ENCODE measurements at places on chromosomes 13 and 19.

DNA sequence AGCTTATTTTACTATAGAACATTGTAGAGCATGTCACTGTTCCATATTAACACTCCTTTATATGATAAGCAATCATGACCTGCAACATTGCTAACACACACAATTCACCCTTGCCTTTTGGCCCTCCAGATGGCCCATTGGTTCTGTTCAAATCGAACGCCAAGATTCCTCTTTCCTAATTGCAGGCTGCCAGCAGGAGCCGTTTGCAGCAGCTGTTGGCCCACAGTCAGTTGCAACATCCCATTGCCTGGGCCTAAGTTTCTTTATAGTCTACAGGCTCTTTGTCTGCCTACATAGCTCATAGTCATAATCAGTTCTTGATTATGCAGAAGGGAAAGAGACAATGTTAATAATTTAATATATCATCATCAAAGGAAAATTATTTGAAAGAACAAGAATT lies 37.6 kb downstream of the KCTD12 start:
- DNase-seq, result no peak

GRCh38 chr13:50910485-50910805 lies 854 bp downstream of the RNASEH2B start:
- peak; percentile 9 for DNase-seq

GRCh38 chr19:56332695-56333094 lies 18.1 kb upstream of the ZSCAN5A start:
- DNase-seq, result no peak

DNA sequence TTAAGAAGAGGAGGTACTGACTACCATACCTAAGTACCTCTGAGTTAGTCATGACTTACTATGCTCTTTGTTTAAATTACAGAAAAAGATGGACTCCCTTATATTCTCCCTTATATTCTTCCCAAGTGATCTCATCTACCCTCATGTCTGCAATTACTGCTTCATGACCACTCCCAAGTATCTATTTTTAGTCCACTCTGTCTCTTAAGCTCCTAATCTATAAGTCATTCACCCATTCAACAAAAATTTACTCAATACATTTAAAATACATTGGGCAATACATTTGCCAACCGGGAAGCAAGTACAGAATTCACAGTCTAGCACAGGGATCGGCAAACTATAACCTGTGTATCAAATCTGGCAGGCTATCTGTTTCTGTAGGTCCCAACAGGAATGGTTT lies 42.6 kb downstream of the KPNA3 start:
- no peak for DNase-seq

DNA sequence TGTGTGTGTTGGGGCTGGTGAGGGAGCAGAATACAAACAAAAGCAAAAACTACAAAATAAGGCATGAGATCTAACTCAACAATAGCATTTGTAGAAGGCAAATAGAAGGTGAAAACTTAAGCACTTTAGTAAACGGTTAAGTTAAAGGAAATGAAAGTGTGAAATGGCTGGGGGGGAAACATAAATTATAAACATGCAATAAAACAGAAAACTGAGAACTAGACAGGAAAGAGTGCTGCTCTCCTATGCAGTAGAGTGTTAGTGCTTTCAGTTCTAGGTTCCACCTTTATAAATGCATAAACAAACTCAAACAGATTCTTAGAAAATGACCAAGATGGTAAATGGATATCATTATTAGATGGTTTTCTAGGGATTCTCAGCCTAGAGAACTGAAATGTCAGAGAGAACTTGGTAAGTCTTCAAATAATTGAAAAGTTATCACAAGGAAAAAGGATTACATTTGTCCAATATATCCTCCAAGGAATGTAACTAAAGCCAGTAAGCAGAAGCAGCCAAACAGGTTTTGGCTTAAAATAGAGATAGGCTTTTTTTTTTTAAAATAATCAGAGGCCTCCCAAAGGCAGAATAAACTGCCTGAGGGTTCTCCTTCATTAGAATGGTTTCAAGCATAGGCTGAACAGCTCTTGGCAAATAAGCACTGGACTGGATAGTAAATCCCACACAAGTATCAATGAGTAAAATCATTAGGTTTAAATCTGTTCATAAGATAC lies 23.3 kb downstream of the RBM26 start:
- no peak for DNase-seq

All from nucleus accumbens (tissue), 56 donors.